ENCODE measurements at places on chromosomes 12 and 14.

DNA sequence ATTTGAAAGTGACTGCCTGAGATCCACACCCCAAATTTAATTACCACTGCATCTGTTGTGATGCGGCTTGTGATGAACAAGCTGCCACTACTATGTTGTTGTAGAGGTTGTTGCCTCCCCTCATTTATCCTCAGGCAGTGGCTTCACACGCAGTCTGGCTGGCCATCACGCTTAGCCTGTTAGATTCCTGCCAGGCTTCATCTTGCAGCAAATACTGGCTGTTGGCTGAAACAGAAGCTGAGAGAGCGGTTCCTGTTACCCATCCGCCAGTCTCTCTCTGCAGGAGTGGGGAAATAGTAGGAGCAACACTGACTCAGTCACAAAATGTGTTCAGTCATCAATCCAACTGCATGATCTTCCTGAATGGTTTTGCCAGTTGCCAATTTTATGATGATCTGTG is 934.4 kb downstream of the FLRT2 start:
- no peak for DNase-seq

- DNase-seq = no peak
These were observed 36.8 kb downstream of the SLC5A8 start for GRCh38 chr12:101173197-101173749.

DNA sequence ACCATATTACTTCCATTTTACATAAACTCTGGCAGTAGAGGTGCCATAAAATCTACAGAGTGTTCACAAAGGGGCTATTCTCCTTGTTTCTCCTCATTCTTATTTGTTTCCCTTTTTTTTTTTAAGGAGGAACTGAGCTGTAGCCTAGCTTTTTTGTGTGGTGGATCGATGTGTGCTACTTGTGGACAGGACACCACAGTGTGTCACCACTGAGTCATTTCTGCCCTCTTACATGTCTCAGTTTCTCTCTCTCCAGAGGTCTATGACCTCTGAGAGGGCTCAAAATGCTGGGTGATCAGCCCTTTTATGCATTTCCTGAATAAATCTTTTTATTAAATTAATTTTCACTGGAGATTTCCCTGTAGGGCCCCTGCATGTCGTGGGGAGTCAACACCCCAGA is 370.2 kb downstream of the ADGRD1 start:
- DNase-seq = no peak

DNA sequence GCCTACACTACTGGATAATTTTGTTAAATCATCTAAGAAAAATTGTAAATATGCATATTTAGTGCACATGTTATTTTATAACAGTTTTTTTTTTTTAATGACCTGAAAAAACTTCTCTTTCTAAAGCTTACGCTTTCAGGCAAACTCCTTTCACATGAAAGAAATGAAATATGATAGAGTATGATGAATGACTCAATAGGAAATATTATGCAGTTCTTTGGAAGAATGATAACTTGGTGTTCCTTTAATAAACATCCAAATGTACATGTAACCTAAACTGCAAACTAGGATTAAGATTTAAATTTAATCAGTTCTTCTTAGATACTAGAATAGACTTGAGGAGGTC is 136.6 kb downstream of the FGD4 start:
- DNase-seq = no peak

GRCh38 chr14:93940437-93940836 is 13.3 kb downstream of the FAM181A start:
- no peak for DNase-seq

GRCh38 chr14:105187116-105187515 is 6.0 kb upstream of the NUDT14 start:
- DNase-seq = no peak
